ENCODE measurements at places on chromosomes 1 and 21.

- no peak for DNase-seq
Observed at GRCh38 chr1:151713044-151713443, 3.6 kb downstream of the CELF3 start.

DNA sequence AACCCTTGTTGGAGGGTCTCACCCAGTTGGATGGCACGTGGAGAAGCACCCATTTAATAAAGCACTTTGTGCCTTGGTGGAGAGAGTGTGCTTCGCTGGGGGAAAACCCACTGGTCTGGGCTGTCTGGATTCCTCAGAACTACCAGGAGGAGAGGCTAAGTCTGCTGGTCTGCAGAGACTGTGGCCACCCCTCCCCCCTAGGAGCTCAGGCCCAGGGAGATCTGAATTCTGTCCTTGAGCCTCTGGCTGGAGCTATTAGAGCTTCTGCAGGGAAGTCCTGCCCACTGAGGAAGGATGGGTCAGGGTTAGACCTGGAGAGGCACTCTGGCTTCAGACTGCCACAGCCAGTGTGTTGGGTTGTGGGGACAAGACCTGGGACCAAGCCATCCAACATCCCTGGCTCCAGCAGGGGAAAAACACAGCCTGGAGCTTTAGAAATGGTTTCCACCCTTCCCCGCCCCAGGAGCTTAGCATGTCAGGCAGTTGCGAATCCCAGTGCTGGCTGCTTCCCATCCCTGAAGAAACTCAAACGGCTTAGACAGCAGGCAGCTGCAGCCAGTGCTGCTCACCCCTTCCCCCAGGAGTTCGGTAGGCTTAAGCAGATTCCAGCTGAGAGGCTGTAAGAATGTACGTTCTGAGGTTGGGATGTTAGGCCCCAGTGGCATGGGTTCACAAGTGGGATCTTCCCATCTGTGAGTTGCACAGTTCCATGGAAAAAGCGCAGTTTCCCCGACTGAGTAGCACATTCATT lies 288.3 kb downstream of the TGFB2 start:
- DNase-seq, result no peak

DNA sequence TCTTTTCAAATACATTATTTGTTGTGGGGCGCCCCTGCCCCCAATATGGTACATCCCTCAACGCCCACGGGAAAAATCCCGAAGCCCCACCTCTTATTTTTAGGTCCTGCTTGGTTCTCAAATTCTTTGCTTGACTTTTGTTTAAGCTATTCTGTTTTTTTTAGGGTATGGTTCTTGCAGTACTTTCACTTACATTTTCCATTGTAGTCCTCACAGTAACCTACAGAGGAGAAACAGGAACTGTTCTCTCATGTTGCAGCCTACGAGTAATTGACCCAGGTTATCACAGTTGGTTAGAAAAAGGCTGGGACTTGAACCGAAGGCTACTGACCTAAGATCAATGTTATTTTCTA lies 697 bp upstream of the C21orf91 start:
- DNase-seq, result peak; percentile 82

DNA sequence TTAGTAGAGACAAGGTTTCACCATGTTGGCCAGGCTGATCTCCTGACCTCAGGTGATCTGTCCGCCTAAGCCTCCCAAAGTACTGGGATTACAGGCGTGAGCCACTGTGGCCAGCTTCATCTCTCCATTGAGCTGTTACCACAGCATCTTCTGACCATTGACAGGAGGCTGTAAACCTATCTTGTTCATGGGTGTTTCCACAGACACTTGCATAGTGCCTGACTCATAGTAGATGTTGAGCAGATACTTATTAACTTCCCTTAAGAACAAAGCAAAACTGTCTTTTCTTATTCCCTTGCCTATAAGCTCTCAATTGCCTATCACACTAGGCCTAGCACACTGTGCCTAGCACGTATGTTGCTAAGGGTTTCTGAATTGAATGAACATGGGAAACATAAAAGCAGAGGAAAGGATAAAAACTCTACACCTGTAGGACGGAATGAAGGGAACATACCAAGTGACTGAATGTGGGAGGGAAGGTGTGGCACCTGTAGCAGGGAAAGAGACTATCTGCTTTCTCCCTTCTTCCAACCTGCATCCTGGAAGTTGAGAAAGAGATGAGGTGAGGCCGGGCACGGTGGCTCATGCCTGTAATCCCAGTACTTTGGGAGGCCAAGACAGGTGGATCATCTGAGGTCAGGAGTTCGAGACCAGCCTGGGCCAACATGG lies 1.2 kb upstream of the C1orf54 start:
- DNase-seq, result no peak

- no peak for DNase-seq
Observed at GRCh38 chr1:200708769-200709168, 29.9 kb upstream of the CAMSAP2 start.

DNA sequence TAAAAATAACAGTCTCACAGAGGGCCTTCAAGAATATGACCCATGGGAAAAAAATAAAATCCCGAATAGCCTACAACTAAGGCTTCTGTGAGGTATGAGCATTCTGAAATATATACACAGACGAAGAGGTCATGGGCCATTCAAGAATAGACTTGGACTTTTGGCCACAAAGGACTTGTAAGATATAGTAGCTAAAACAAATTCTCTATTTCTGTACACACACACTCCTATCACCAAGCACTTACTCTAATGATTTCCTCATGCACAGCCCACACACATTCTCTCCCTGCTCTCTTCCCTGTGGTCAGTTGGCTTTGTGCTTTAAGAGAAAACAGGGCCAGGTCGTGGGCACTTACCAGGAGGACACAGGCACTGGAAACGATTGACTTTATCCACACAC lies 69.7 kb upstream of the ADAM30 start:
- DNase-seq, result no peak

DNA sequence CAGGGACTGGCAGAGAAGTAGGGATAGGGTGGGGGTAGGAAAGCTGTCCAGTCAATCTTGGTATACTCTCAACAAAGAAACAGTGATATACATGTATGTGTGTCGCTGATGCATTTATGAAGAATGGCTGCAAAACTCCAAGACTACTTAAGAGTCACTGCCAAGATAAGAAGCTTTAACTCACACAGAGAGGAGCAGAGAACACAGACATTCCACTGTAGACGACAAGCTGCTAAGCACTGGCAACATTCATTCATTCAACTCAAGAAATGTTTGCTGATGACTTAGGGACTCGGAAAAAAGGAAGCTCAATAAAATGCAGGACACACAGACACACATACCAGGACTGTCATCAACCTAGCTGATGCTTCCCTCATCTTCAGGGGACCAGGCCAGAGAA lies 5.5 kb downstream of the CTNNBIP1 start:
- DNase-seq, result no peak

GRCh38 chr1:117653732-117654492 lies 48.1 kb downstream of the TENT5C start:
- no peak for DNase-seq

DNA sequence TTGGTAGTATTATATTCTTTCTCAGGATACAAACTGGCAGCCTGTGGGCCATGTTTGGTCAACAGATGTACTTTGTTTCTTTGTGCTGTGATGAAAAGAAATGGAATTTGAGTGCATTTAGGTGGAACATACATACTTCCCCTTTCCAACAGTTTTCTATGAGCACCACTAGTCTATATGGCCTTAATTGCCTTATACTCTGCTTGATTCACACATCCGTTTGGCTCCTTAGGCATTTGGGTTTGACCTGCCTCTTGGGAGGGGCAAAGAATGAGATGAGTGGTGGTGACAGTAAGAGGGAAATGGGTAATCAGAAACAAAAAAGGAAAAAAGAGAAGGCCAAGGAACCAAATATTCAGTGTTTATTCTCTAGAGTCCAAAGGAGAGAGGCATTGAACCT lies 17.0 kb downstream of the CFAP126 start:
- DNase-seq, result peak; percentile 36

- DNase-seq, result no peak
Observed at GRCh38 chr1:168783458-168784210, 54.6 kb upstream of the DPT start.

GRCh38 chr1:91135799-91136198 lies 114.0 kb upstream of the ZNF644 start:
- no peak for DNase-seq

DNA sequence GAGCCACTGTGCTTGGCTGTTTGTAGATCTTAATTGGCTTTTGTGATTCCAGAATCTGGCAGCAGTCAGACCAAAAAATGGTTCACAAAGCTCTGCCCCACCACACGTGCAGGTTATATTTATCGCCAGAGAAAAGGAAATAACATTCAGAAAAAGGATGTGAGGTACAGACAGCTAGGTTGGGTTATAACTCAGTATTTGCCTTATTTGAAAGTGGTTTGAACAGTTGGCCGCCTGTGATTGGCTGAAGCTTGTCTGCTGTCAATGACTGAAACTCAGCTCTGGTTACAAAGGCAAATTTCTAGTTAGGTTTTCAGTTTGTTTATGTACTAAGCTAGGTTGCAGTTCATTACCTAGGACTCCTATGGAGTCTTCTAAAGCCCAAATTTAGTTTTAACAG lies 9.6 kb downstream of the SH3BGR start:
- DNase-seq, result no peak

GRCh38 chr1:10160907-10161490 lies 49.4 kb upstream of the KIF1B start:
- no peak for DNase-seq

- no peak for DNase-seq
Observed at GRCh38 chr1:77929806-77930205, 41.4 kb downstream of the NEXN start.

GRCh38 chr1:87941337-87941946 lies 612.8 kb downstream of the LMO4 start:
- DNase-seq, result no peak

- no peak for DNase-seq
Observed at GRCh38 chr1:53734650-53735211, 4.2 kb downstream of the GLIS1 start.
